ENCODE measurements at places on chromosomes 6 and 20.
A peak's percentile ranks its signal among the peaks of the same experiment; 100 is the strongest.

GRCh38 chr20:46963758-46964617, 69.3 kb downstream of the EYA2 start:
- DNase-seq, result no peak

DNA sequence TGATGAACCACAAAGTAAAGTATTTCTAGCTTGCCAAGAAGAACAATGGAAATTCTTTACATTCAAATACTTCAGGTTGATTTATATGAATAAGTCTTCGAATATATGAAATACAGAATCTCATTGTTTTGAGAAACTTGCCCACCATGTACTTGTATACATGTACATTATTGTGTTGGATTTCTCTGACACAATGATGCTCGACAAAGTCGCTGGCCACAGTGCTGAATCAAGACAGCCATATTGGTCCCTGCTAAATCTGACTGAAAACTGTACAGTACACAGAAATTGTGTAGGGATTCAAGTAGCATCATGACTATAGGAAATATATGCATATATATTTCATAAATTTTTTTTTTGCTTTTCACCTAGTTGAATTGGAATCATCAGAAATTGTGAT, 13.1 kb upstream of the LIN28B start:
- DNase-seq, result peak; percentile 48

GRCh38 chr6:136037242-136037875, 185.9 kb downstream of the PDE7B start:
- peak; percentile 75 for DNase-seq

DNA sequence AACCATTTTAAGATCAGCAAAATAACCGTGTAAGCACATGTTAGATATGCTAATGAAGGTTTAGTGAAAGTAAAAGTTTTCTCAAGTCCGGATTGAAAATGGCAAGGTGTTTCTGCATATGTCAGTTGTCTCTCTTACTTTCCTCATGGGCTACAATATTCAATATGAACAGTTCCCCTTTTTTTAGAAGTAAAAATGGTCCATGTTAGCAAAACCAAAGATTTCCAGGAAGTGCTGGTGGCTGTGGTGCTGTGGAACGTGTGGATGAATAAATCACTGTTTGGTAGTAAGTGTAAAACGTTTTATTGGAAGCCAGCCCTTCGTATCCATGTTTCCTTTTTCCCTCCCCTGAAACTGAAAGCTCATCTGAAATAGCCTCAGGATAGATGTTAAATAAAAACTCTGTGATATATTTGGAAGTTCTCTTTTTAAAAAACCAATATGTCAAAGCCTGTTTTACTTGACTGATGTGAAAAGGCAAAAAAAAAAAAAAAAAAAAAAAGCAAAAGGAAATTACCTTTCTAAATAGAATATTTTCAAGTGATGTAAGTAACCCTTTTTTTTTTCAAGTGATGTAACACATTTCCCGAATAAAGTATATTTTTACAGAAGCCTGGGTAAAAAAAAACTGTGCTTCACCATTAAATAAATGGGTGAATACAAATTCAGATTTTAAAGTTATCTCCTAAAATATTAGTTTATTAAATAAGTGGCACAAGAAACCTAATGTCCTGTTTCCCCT, 41.9 kb downstream of the PLEKHG1 start:
- peak; percentile 34 for DNase-seq
